ENCODE measurements at places on chromosomes 7 and 10.

DNA sequence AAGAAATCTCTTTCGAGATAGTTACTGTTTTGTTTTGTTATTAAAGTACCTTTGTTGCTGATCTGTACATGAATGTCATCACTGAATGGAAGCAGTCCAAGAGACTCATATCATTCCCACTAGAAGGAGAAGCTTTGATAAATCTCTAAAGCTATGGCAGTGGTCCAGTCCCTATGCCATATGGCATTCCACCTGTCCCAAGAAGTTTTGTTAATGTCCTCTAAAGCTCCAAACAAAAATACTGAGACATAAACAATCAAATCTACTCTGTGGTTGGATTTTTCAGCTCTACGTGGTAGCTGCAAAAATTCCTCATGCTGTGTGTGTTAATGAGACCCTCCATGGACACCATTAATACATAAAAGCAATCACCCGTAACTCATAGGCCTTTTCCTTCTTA is 94.1 kb downstream of the LRRN3 start:
- no peak for DNase-seq

DNA sequence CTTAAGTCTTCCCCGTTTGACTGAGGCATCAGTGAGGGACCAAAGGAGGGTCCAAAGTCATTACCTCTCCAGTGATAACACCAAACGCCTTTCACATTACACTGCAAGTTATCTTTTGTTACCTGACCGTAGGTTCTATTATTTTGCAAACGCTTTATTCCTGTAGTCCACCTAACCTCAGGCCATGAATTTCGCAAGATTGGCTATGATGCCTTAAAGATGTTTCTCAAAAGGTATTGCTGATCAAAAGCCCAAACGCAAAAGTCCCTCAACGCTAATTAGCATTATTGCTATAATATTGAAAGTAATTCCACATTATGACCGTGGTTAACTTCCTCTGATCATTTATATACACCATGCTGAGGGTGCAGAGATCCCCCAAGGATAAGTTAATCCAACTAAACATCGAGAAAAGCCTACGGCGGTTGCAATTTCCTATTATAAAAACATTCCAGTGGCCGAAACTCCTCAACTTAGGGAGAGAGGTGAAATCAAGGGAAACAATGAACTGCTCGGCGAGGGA is 649 bp downstream of the DNA2 start:
- no peak for DNase-seq

- DNase-seq: peak; percentile 57
Observed at GRCh38 chr7:155009570-155010157, 6.7 kb upstream of the PAXIP1 start.

- DNase-seq: no peak
Observed at GRCh38 chr7:124084024-124084423, 51.2 kb upstream of the TMEM229A start.

DNA sequence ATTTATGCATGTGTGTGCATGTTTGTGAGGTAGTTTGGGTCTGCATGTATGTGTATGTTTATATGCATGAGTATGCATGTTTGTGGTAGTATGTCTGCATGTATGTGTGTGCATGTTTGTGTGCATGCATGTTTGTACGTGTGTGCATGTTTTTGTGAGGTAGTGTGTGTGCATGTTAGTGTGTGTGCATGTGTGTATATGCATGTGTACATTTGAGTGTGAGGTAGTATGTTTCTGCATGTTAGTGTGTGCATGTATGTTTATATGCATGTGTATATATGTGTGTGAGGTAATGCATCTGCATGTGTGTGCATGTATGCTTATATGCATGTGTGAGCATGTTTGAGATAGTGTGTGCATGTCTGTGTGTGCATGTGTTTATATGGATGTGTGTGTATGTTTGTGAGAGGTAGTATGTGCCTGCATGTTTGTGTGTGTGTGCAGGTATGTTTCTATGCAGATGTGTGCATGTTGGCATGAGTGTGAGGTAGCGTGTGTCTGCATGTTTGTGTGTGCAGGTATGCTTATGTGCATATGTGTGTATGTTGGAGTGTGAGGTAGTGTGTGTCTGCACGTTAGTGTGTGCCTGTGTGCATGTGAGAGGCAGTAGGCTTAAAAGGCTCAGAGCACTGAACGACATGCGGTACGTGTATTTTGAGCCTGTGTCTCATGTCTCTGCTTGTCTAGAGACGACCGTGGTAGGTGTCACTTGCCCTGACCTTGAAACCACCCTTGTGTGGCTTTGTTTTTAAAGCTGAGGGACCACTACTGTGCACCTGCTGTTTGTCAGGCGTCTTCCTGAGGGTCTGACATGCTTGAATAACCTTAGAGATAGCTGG is 43.7 kb downstream of the PFKP start:
- DNase-seq: no peak

GRCh38 chr7:1100386-1100785 is 12.5 kb downstream of the GPER1 start:
- no peak for DNase-seq

- no peak for DNase-seq
Observed at GRCh38 chr10:76558586-76558985, 1079.0 kb downstream of the KCNMA1 start.

DNA sequence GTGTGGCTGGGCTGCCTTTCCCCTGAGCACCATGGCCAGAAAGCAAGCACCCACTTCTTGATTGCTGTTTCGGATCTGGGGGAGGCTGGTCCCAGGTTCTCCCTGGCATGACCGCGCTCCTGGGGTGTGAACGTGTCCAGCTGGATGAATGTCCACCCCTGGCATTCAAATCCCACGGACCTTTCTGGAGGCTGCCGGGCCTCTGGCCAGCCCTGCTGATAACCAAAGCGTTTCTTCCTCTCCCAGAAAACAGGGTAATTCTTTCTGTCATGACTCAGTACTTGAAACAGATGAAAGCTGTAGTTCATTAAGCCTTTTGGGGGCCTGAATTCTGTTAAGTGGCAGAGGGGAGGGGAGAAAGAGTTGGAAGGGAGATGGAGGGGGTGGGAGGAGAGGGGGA is 73.1 kb upstream of the SAMD8 start:
- DNase-seq: no peak

DNA sequence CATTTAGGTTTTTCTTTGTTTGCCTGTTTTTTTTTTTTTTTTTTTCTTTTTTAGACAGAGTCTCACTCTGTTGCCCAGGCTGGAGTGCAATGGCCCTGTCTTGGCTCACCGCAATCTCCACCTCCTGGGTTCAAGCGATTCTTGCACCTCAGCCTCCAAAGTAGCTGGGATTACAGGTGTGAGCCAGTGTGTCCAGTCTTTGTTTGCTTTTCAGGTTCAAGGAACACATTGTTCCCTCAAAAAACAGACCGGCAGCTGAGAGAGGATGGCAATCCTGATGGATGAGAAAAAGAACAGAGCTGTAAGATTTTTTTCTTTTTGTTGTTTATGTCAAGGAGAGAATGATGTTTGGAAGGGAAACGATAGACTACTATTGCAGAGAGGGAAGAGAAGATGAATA is 23.3 kb upstream of the RHOBTB1 start:
- DNase-seq: no peak

DNA sequence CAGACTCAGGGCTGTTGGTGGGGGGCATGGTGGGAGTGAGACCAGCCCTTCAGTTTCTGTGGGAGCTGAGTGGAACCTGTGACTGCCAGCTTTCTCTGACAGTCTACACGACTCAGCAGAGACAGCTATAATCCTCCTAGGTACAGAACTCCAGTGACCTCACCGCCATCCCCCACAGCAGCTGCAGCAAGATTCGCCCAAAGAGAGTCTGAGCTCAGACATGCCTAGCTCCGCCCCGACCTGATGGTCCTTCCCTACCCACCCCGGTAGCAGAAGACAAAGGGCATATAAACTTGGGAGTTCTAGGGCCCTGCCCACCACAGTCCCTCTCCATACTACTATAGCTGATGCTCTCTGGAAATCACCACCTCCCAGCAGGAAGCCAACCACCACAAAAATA is 500.1 kb downstream of the ETV1 start:
- DNase-seq: no peak

DNA sequence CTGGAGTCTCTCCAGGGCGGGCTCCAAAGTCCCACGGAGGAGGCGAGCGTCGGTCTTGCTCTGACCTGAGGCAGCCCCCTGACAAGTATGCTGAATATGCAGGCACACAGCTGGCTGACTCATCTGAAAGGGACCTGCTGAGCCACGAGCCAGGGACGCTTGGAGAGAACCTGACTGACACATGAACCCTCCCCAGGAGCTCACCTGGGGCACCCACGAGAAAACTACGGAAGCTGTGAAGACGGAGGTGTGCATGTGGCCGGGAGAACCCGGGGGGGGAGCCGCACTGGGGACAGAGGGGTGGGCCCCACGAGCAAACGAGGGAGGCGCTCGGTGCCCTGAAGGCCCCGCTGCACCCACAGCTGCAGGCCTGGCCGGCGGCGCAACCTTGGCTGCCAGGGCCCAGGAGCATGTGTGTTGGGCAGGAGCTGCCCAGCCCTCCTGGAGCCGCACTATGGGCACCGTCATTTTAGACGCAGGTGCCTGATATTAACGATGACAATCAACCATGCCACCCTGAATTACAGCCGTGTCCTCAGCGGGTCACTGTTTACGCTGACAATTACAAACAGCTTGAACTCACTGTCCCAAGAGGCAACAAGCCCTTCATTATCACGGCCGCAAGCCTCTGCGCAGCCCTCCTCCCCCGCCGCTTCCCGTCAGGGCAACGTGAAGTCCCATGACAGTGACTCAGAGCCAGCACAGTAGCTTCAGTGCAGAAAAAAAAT is 64.7 kb downstream of the DIP2C start:
- peak; percentile 22 for DNase-seq

DNA sequence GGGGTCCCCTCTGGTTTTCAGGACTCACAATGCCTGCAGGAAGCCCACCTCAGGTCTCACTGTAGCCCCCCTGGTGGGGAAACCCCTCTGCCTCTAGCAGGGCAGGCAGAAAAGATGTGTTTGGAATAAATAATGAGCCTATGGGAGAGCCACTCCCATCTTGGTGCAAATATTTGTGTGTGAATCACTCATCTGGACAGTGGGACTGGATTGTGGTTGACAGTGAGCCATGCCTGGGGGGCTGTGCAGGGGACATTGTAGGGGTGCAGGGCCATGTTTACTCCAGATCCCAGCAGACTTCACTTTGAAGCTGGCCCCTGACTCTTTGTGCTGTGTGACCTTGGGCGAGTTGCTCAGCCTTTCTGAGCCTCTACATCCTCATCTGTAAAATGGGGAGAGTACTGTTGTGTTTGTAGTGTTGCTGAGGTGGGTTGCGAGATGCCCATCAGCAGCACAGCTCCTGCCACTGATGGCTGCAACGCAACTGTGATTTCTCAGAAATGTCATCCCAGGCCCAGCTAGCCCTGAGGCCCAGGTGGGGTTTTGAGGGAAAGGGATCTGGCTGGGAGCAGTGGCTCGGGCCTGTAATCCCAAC is 20.7 kb downstream of the GTF2IRD1 start:
- DNase-seq: no peak

GRCh38 chr7:66696774-66697191 is 43.8 kb upstream of the RABGEF1 start:
- no peak for DNase-seq

DNA sequence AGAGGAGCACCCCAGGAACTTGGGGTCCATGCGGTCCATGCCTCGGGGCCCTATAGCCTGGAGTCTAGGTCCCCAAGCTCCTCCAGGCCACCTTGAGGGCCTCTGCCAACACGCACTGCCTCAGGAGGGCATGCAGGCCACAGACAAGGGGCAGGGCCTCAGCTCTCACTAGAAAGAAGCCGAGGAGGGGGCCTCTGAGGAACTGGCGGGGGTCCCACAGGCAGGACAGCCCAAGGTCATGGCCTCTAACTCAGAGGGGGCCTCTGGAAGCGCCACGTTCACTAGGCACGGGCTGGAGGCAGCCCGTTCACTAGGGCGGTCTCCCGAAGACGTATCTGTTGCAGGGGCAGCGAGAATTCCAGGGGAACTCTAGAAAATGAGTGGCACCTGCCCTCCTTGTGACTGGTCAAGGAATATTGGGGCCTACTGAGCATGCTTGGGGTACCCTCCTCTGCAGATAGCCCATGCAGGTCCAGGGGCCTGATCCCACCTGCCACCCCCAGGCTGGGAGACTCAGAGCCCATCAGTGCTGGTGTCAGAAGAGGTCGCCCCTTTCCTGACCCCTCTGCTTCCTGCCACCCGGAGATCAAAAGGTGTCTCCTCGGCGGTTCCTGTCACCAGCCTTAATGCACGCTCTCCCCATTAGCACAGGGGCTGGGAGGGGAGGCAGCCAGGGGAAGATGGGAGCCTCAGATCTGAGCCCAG is 86.7 kb upstream of the RET start:
- DNase-seq: no peak

GRCh38 chr7:52475001-52475582 is 560.3 kb upstream of the POM121L12 start:
- no peak for DNase-seq

All from activated CD4-positive, alpha-beta T cell treated with anti-CD3 and anti-CD28 coated beads for 36 hours (primary cell).